ENCODE measurements at places on chromosomes 11 and 22. TPM values are rescaled to one million over a fixed set of nuclear protein-coding genes. Genes with fewer than 3 reads are reported as not detected.

The P2RX3 gene
- 7.1 TPM for total RNA-seq

The MS4A12 gene
- not detected for total RNA-seq

- peaks cover 13% of the 10 kb centered on the region for H3K27me3 ChIP-seq
- no peaks in the 10 kb centered on the region for H3K36me3 ChIP-seq
- H3K27ac ChIP-seq = peak overlapping the region; percentile 85
- H3K4me3 ChIP-seq = peak overlapping the region; percentile 65
- peaks cover 6% of the 10 kb centered on the region for H3K4me1 ChIP-seq
Observed at GRCh38 chr11:34356913-34357700, 703 bp downstream of the ABTB2 start.

DNA sequence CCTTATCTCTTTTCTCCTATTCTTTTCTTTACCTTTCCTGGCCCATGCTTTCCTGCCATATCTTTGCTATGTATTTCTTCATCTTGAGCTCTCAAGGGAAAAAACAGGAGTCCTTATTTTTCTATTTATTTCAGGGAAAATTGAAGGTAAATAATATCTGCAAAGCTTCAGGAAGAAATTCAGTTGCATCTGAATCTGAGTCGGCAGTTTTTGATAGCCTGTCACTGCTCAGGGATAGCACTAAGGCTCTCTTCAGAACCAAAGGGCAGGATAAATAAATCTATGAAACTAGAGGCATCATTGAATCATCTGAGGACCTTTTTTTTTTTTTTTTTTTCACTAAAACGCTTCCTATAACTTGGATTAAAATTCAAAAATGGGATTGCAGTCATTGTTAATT, 288.9 kb downstream of the TMEM135 start:
- no peaks in the 10 kb centered on the region for H3K4me1 ChIP-seq
- H3K27ac ChIP-seq = no peak overlapping the region
- no peaks in the 10 kb centered on the region for H3K27me3 ChIP-seq
- no peak overlapping the region for H3K4me3 ChIP-seq

DNA sequence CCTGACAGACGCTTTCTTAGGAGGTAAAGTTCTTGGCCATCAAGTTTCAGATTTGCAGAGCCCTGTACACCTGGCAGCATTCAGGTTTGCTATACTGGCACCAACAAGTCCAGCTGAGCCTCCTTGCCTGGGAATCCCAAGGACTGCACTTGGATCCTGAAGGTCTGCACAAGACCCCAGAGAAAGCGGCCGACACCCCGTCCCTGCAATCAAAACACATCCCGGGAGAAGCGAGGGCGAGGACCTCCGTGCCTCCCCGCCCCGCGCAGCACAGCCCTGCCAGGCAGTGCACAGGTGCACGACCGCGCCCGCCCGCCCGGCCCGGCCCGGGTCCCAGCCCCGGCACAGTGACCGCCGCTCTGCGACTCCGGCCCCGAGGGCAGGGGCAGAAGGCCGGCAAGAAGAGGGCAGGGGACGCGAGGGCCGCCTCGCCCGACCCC, 559 bp downstream of the MRTFA start:
- DNase-seq = no peak
- no peaks in the 10 kb centered on the region for H3K36me3 ChIP-seq
- H3K4me1 ChIP-seq = peaks cover 52% of the 10 kb centered on the region
- H3K27ac ChIP-seq = peak overlapping the region; percentile 89

DNA sequence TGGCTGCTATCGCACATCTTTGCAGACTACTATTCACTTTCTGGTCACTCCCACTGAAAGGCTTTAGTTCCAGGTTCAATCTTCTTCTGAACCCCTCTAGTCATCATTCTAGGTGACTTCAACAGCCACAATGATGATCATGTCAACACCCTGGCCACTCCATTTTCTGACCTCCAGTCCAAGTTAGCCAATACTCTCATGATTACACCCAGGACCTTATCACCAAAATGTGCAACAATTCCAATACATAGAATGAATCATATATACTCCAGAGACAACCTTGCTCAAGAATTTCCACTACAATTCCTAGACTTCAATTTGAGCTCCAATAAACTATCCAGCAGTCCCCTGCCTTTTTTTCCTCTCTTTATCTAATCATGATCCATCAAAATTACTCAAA, 70.7 kb downstream of the PAK1 start:
- H3K27ac ChIP-seq = no peak overlapping the region
- DNase-seq = no peak
- H3K4me1 ChIP-seq = peaks cover 7% of the 10 kb centered on the region
- H3K36me3 ChIP-seq = no peaks in the 10 kb centered on the region
